ENCODE measurements at places on chromosomes 6 and 20. TPM values are rescaled to one million over a fixed set of nuclear protein-coding genes. Genes with fewer than 3 reads are reported as not detected.

DNA sequence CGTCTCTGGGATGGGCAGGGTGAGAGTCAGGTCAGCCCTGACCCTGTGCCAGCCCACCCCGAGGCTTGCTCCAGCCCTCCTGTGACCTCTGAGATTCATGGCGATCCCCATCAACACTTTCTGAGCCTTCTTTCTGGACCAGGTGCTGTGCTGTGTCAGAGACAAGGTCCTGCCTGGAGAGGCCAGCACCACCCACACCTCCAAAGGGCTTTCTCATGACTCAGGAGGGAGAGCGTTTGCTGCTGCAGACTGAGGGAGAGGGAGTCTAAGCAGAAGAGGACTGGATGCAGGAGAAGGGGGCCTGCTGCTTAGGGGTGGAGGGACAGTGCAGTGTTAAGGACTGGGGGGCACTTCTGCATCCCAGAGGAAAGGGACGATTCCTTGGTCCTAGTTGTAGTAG is 193.5 kb downstream of the LRFN2 start:
- no peak overlapping the region for H3K27ac ChIP-seq
- H3K4me1 ChIP-seq, result peaks cover 29% of the 10 kb centered on the region
- DNase-seq, result no peak
- H3K36me3 ChIP-seq, result peaks cover 4% of the 10 kb centered on the region
- no peaks in the 10 kb centered on the region for H3K27me3 ChIP-seq
- H3K4me3 ChIP-seq, result no peak overlapping the region

DNA sequence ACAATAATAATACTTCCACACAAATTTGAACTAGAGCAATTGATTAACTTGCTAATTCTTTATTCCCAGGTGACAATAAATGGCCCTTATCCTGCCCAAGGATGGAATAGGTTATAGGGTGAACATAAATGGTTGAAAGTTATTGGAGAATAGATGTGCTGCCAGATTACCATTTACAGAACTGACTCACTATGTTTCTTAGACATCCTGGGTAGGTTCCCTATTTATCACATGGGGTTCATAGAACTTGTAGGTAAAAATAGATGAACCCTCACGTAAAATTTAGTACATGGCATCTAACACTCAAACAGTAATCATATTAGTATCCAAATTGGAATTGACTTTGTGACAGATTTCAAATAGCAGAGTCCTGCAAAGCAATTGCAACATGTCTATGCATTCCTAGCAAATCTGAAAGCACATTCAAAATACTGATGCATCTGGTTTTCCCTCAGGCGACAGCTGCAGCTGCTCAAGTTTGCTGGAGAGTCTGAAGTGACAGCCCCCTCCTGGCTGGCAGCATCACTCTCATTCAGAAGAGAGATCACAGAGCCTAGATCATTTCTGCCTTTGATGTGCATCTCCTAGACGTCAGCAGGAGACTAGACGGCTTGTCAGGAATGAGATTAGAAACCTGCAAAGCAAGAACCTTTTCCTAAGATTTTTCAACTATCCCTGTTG is 80.2 kb upstream of the RNF217 start:
- H3K4me3 ChIP-seq, result no peak overlapping the region
- H3K27me3 ChIP-seq, result peaks cover 19% of the 10 kb centered on the region
- no peak for DNase-seq
- peaks cover 7% of the 10 kb centered on the region for H3K4me1 ChIP-seq

- no peak overlapping the region for H3K27ac ChIP-seq
- no peaks in the 10 kb centered on the region for H3K36me3 ChIP-seq
- no peaks in the 10 kb centered on the region for H3K27me3 ChIP-seq
Observed at GRCh38 chr6:14517516-14518105, 400.0 kb downstream of the CD83 start.

OOEP gene
- total RNA-seq, result not detected

DNA sequence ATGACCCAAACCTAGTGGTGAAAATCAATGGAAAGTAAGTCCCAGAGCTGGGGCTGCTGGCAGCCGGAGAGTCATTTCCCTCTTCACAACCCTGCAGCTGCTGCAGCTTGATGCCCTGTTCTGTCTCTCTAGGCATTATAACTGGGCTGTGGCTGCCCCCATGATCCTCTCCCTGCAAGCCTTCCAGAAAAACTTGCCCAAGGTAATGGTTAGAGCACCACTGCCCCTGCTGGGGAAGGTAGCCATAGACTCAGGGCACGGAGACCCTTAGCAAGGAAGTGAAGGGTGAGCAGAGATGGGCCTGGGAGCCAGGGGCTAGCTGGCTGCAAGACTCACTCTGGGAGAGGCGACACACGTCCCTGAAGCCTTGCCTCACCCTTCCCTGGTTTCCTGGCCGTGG is 12.0 kb downstream of the LPIN3 start:
- H3K27me3 ChIP-seq, result peaks cover 7% of the 10 kb centered on the region
- no peaks in the 10 kb centered on the region for H3K36me3 ChIP-seq
- no peaks in the 10 kb centered on the region for H3K4me1 ChIP-seq
- no peak overlapping the region for H3K4me3 ChIP-seq
- no peak overlapping the region for H3K27ac ChIP-seq
- no peak for DNase-seq

DNA sequence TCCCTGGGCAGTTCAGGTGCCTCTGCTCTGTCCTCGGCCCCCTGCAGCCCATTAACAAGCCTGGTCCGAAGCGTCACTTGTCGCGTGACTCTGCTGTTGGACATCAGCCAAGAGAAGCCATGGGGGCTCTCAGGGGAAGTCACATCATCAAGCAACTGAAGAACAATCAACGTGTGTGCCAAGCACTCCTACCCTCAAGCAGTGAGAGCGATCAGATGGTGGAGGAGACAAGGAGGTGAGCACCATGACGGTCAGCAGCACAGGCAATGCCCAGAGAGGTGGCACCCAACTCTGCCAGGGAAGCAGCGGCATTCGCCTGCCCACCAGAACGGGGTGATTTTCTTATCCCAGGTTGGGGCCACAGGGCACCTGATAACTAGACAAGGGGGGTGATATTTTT is 132.7 kb downstream of the AGPAT4 start:
- no peak overlapping the region for H3K4me3 ChIP-seq
- no peak for DNase-seq
- H3K27ac ChIP-seq, result no peak overlapping the region
- H3K27me3 ChIP-seq, result no peaks in the 10 kb centered on the region
- no peaks in the 10 kb centered on the region for H3K4me1 ChIP-seq

- DNase-seq, result no peak
- peaks cover 30% of the 10 kb centered on the region for H3K36me3 ChIP-seq
- H3K27ac ChIP-seq, result peak overlapping the region; percentile 96
- H3K4me1 ChIP-seq, result peaks cover 14% of the 10 kb centered on the region
Observed at GRCh38 chr20:20051767-20052073, 546 bp downstream of the CRNKL1 start.

GRCh38 chr20:3247638-3248037 is 8.6 kb upstream of the SLC4A11 start:
- H3K27ac ChIP-seq, result no peak overlapping the region
- H3K27me3 ChIP-seq, result peaks cover 14% of the 10 kb centered on the region
- DNase-seq, result no peak
- H3K4me1 ChIP-seq, result no peaks in the 10 kb centered on the region
- H3K4me3 ChIP-seq, result no peak overlapping the region

- H3K4me3 ChIP-seq, result peak overlapping the region; percentile 72
- no peak for DNase-seq
- H3K27me3 ChIP-seq, result no peaks in the 10 kb centered on the region
- H3K36me3 ChIP-seq, result no peaks in the 10 kb centered on the region
- peaks cover 67% of the 10 kb centered on the region for H3K4me1 ChIP-seq
- peak overlapping the region; percentile 80 for H3K27ac ChIP-seq
Observed at GRCh38 chr6:106145741-106146227, 59.6 kb downstream of the PRDM1 start.

- peaks cover 3% of the 10 kb centered on the region for H3K27me3 ChIP-seq
- H3K4me3 ChIP-seq, result peak overlapping the region; percentile 97
Observed at GRCh38 chr6:81751388-81752083, 945 bp downstream of the TENT5A start.

DNA sequence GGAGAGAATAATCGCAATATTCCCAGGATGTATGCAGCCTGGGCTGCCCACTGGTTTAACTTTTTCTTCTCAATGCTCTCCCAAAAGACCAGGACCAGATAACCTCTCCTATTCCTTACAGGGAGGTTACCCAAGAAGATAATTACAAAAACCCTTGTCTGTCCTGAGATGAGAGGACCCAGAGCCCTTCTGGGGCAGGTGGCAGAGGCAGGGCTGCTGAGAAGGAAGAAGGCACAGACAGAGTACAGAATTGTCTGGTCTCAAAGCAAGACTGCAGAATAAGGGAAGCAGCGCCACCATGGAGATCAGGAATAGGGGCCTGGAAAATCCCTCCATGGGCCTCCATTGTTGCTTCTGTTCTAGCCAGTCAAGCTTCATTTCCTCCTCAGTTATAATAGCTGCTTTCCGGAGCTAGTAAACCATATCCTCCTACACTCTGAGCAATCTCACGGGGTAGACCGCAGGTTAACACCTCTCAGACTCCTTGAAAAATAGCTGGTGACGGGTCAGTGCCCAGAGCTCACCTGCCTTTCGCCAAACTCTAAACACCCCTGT is 463 bp upstream of the HLA-DMB start:
- H3K27ac ChIP-seq, result peak overlapping the region; percentile 87
- peaks cover 66% of the 10 kb centered on the region for H3K4me1 ChIP-seq
- H3K36me3 ChIP-seq, result no peaks in the 10 kb centered on the region
- H3K4me3 ChIP-seq, result peak overlapping the region; percentile 89

DNA sequence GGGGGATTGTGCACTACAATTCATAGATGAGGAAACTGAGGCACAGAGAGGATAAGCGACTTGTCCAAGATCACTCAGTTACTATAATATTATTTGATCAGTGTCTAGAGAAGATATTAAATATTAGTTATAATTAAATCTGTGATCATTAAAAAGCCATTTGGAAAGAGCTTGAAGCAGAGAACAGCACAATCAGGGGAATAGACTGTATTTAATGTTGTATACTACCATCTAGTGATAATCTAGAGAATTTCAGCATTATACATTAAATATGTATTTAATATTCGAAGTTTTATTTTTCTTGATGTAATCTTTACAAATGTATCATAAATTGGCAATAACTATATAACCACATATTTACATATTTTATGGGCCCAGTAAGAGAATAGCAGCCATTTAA is 20.1 kb upstream of the MTCL3 start:
- no peaks in the 10 kb centered on the region for H3K4me1 ChIP-seq
- DNase-seq, result no peak
- H3K27ac ChIP-seq, result no peak overlapping the region
- peaks cover 10% of the 10 kb centered on the region for H3K27me3 ChIP-seq

RBBP8NL gene
- not detected for total RNA-seq

GRCh38 chr20:50689864-50690649 is 1.3 kb downstream of the RIPOR3 start:
- no peak overlapping the region for H3K4me3 ChIP-seq
- no peaks in the 10 kb centered on the region for H3K36me3 ChIP-seq
- DNase-seq, result no peak

DNA sequence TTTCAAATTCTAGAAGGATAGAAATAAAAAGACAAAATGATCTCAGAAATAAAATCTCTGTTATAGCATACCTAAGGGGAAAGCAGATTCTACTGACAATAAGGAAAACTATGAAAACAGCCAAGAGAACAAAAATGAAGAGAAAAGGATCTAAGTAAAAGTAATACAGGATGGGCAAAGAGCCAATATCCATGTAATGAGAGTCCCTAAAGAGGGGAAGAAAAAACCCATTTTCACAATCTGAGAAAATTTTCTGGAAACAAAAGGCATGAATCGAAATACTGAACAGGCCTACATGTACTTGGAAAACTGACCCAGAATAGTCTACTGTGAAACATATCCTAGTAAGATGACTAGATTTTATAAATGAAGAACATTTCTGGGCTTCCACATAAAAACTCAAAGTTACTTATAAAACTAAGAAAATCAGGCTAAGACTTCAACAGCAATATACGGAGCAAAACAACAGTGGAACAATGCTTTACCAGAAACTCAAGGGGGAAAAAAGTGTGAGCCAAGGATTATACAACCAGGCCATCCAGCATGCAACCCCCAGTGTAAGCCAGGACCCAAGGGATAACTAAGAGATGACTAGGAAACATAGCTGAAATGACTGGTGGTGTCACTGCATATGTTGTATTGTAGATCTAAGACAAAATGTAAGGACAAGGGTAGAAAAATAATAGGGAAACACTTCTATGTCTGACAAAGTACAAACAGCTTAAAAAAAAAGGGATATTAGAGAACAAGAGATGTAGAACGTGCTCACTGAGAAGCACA is 10.2 kb downstream of the NAPB start:
- peak overlapping the region; percentile 3 for H3K27ac ChIP-seq
- no peaks in the 10 kb centered on the region for H3K36me3 ChIP-seq
- H3K4me1 ChIP-seq, result peaks cover 35% of the 10 kb centered on the region
- DNase-seq, result no peak

- no peak for DNase-seq
- H3K4me1 ChIP-seq, result no peaks in the 10 kb centered on the region
- H3K27ac ChIP-seq, result no peak overlapping the region
- no peaks in the 10 kb centered on the region for H3K36me3 ChIP-seq
- H3K4me3 ChIP-seq, result no peak overlapping the region
Observed at GRCh38 chr6:56324396-56324795, 77.0 kb upstream of the COL21A1 start.

DNA sequence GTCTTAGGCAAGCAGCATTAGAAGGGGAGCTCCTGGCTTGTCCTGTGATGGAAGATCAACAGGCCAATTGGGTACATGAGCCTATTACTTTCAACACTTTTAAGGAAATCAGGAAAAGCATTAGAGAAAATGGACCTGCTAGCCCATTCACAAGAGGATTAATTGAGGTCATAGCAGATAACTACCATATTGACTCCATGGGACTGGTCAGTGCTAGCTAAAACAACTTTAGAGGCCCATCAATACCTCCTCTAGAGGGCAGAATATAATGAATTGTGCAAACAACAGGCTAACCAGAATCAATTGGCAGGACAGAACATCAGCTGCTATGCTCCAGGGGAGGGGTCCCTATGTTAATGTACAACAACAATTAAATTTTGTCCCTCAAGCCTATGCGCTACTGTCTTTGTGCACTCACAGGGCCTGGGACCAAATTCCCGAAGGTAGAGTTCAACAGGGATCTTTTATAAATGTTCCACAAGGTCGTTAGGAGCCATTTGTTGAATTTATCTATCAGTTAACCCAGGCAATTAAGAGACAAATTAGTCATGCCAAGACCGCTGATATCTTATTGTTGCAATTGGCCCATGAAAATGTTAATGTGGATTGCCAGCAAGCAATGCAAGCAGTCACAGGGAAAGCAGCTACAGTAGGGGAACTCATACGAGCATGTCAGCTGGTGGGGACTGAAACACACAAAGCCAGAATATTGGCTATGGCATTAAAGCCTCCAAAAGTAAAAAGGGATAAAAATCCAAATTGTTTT is 106.6 kb upstream of the BTN3A2 start:
- no peak overlapping the region for H3K27ac ChIP-seq
- H3K4me3 ChIP-seq, result no peak overlapping the region
- H3K27me3 ChIP-seq, result no peaks in the 10 kb centered on the region

DNA sequence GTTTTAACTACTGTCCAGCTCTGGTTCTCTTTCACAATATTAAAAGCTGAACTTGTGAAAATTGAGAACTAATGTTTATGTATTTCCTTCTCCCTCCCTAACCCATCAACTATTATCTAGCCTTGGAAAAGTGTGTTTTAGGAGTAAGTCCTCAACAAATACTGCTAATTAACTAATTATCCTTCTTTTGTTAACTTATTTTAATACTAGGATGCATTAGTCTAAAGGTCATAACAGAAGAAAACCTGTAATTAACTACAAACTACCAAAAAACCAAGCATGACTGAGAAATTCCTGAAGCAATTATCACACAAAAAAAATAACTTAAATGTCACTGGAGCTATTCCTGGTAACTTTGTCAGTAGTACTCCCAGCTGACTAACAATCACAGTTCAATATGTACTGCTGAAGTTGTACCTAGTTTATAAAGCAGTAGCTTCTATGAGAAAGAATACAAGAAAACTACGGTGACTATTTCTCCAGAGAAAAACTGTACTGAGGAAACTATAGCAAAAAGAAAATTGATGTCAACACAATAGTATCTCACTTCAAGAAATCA is 301.9 kb downstream of the LAMA2 start:
- no peaks in the 10 kb centered on the region for H3K36me3 ChIP-seq
- no peak for DNase-seq
- no peak overlapping the region for H3K27ac ChIP-seq
- peaks cover 12% of the 10 kb centered on the region for H3K27me3 ChIP-seq
- no peaks in the 10 kb centered on the region for H3K4me1 ChIP-seq

Measured in natural killer cell treated with Interleukin-12 subunit alpha and Interleukin-12 subunit beta and Interleukin-15 and Interleukin-18, amount 100 ng/mL, for 72 hours (primary cell).